ENCODE measurements at places on chromosomes 12 and 14. TPM values are rescaled to one million over a fixed set of nuclear protein-coding genes. Genes with fewer than 3 reads are reported as not detected.

CLEC1B gene
- not detected for total RNA-seq

DEGS2 gene
- not detected for total RNA-seq

CLMN gene
- total RNA-seq, result 9.0 TPM

TAC3 gene
- not detected for total RNA-seq

DMAC2L gene
- 25.4 TPM for total RNA-seq

COQ10A gene
- total RNA-seq, result 153 TPM

PRH2 gene
- total RNA-seq, result not detected

PSMC6 gene
- total RNA-seq, result 70.0 TPM

KRT82 gene
- not detected for total RNA-seq

PRB2 gene
- total RNA-seq, result not detected

RXYLT1 gene
- total RNA-seq, result 14.3 TPM

CYP46A1 gene
- total RNA-seq, result 3.0 TPM

SOAT2 gene
- total RNA-seq, result not detected

CACNA2D4 gene
- total RNA-seq, result 1.0 TPM

RNASE3 gene
- not detected for total RNA-seq

SCNN1A gene
- not detected for total RNA-seq

LRRC43 gene
- total RNA-seq, result 0.81 TPM

FGD4 gene
- 17.3 TPM for total RNA-seq

PRICKLE1 gene
- 14.4 TPM for total RNA-seq

DNA sequence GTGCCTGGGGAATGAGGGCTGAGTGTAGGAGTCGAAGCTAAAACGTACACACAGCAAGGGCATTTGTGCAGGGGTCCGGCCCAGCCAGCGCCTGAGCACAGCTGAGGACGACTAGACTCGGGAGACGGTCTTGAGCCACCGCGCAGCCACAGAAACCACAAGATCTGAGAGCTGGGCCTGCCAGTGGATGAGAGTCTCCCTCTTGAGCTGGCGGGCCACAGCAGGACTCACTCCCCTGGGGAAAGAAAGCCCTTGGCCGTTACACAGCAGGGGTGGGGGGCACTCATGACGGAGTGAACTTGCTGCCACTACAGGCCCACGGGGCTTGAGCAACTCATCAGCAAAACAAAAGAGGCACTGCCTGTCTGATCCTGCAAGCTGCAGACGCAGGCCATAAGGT is 23.0 kb downstream of the STX2 start:
- no peak for DNase-seq

DNA sequence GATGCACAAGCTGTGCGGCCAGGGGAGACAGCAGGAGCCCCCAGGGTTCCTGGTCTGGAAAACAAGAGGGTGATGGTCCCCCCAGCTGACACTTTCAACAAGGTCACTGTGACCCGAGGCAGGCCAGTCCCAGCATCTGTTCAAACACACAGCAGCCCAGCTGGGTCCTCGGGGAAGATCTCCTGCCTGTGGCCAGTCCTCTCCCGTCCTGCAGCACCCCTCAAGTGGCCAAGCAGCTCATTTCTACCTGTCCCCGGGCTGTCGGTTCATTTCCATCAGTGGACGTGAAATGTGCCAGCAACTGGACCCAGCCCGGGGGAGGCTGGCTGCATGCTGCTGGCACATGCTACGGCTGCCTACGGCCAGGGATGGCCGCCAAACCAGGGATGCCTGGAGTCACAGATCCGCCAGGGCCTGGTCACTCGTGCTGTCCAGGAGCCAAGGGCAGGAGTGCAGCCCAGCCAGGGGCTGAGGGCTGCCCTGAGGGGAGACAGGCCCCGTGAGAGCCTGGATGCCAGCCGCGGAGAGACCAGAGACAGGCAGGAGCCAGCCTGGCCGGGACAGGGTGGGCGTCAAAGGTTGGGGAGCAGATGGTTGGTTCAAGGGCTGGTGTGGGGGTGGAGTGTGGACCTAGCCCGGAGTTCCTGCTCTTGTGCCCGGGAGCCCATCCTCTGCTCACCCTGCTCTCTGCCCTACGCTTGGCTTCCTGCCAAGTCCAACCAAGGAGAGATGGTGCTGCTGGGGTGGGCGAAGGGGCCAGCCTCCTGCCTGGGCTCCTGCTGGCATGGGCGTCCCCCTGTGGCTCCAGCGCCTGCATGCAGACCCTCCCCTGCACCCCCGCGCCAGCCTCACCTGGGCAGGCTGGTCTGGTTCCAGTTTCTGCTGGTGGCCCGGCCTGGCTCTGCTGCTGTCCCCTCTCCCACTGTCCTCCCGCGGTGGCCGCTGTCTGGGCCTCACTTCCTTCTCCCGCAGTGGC is 143.8 kb downstream of the ADGRD1 start:
- peak; percentile 72 for DNase-seq

DNA sequence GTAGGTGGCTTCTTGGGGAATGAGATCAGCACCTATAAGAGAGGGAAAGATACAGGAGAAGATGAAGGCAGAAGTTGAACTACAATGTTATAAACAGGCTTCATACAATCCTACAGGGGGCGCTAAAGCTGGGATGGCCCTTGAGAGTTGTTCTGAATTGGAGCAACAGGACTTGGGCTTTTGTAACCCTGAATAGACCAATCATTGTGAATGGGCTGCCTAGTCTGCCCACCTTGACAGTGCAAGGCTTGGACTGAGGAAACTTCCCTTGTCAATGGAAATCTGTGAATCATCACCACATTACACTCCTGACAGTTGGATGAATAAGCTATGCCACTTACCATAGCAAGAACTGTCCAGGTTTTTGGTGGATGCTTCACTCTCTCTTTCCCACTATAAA is 306.1 kb downstream of the KCNC2 start:
- no peak for DNase-seq

DNA sequence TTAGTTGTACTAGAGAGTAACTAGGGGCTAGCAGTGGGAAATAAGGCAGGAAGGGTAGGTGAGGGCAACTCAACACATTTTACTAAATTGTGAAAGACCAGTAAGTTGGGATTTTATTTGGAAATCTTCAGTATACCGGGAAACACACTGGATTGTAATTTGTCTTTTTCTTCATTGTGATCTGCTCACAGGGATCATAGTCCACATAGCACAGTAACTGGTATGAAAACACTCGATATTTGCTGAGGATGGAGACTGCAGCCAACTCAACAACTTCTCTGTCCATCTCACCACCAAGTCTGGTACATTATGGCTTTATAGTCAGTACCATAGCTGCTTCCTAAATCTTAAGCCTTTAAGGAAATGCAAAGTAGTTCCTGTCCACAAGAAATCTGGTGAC is 2.5 kb downstream of the SLIRP start:
- DNase-seq, result no peak

DNA sequence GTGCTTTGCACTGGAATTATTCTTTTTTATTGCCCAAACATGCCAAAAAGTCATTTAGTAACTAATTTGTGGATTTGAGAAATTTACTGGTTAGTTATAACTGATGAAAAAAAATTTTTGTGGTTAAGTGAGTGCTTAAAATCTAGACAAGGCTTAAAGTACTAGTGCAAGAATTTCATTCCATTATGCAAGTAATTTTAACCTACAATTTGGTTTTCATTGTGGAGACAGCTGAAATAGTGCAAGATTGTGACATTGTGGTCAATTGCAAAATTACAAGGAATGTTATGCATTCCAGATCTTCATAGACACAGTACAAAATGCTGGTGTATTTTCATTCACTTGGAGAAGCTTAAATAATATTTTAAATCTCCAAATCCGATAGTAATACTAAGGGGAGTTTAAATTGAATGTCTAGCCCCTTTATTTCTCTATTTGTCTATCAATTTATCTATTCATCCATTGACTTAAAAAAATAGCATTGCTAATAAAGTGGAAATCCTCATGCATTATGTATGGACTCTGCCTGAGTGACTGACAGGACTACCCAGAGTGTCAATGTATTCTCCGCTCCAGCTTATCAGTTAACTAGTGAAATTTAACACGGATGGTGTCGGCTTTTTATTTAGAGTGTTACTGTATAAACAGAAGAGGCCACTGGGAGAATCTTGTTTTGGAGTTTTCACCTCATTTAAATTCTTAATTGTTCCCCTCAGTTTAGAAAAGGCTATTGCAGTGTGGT is 125.9 kb downstream of the ALX1 start:
- no peak for DNase-seq

- DNase-seq, result no peak
Observed at GRCh38 chr12:89309815-89310214, 42.5 kb downstream of the DUSP6 start.

DNA sequence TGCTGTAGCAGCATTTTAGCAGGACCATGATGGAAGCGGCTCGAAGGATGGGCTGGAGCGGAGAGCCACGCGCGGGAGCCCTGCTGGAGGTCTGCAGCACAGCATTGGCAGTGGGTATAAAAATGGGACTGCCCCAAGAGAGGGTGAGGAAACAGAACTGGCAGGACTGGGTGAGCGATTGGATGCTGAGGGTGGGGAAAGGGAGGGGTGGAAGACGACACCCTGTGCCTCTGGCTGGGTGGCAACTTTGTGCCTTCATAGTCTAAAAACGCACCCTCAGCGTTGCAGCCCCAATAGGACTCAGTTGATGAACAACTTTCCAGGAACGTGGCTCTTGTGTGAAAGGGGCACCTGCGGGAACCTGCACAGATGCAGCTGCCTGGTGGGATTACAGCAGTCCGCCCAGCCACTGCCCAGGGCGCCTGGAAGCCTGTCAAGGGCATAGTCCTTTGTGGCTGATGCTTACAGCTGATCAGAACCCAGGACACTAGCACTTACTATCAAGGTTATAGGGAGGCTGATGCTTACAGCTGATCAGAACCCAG is 73.0 kb downstream of the NINJ2 start:
- peak; percentile 47 for DNase-seq

- no peak for DNase-seq
Observed at GRCh38 chr12:52168019-52168717, 23.6 kb downstream of the KRT80 start.

DNA sequence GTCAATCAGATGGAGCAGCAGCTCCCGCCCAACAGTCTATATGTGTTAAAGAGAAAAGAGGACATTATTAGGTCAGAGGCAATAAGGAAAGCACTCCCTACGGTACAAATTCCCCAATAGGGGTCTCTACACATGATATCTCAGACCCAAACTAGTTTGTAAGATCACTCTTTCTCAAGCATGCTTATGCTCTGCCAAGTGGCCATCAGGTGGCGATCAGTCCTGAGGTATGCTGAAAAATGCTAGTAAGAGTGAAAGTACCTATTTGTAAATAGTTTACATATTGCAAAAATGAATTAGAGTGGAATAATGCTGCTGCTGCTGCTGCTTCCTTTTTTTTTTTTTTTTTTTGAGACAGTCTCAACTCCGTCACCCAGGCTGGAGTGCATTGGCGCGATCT is 61.0 kb downstream of the CPM start:
- DNase-seq, result no peak

GRCh38 chr12:53180931-53181645 is 363 bp upstream of the CSAD start:
- peak; percentile 84 for DNase-seq

DNA sequence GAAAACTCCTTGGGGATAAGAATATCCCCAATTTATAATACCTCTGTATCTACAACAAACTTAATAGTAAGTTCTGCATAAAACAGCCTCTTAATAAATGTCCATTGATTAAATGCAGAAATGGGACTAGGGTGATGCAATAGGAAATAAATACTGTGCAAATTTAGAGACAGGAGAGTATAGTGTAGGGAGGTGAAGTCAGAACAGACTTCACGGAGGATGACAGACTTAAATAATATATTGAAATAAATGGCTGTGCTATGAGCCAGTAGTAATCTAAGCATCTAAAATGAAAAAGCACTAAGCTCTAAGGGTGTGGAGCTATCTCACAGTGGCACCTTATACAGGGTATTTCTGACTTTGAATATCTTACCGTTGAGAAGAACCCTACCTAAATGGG is 265.3 kb downstream of the GRIN2B start:
- DNase-seq, result no peak

DNA sequence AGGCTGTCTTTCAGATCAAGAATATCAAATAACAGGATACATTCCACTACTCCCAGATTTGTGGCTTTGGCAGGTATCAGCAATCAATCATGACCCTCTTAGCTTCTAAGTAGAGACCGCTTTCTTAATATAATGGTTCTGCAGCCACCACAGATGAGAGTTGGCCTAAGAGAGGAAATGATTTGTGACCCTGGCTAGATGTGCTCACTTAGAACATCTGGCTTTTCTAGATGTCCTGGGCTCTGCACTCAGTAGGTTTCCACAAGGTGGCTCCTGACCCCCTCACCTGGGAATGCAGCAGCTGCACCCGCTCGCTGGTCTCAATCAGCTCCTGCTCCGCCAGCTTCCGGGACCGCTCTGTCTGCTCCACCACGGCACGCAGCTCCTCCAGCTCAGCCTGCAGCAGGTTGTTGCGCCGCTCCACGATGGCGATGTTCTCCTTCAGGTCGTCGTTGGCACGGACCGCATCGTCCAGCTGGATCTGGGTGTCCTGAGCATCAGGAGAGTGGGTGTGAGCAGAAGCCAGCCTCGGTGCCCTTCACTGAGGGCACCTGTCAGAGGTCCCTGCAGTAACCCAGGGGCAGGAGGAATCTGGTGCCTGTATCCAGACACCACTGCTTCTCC is 8.9 kb downstream of the CMTM5 start:
- DNase-seq, result no peak

- DNase-seq, result no peak
Observed at GRCh38 chr12:31308116-31308515, 17.8 kb downstream of the SINHCAF start.

GRCh38 chr14:97282210-97283004 is 485.2 kb downstream of the VRK1 start:
- no peak for DNase-seq

GRCh38 chr14:95292660-95293425 is 26.9 kb downstream of the CLMN start:
- DNase-seq, result no peak

GRCh38 chr14:45134051-45134958 is at the start of gene FKBP3:
Gene FKBP3, minus strand, starts transcription at chr14:45134481. Its CDS starts 25 bp downstream, at chr14:45134456.
- DNase-seq, result peak; percentile 97

GRCh38 chr14:89378119-89378518 is 38.9 kb downstream of the FOXN3 start:
- no peak for DNase-seq

GRCh38 chr12:59637692-59638070 is 41.9 kb downstream of the SLC16A7 start:
- no peak for DNase-seq

GRCh38 chr14:100899884-100900771 is 3.4 kb downstream of the RTL1 start:
- peak; percentile 39 for DNase-seq

- no peak for DNase-seq
Observed at GRCh38 chr12:118463677-118464076, 87.3 kb downstream of the SUDS3 start.

GRCh38 chr14:51845811-51846210 is 14.6 kb upstream of the GNG2 start:
- DNase-seq, result no peak

DNA sequence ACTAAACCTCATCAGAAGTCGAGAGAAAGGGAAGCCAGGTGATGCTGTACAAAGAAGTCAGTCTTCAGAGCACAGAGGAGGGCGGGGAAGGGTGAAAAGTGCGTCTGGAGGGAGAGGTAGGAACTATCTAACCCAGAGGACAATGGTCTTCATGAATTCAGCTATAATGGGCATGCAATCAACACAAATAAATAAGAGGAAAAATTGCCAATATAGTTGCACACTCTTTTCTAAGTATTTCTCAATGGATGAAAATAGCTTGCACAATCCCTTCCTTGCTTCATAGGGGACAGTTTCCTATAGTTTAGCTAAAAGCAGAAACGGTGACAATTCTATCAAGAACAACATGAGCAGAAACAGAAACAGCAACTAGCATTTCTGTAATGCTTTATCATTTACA is 931.2 kb downstream of the AACS start:
- DNase-seq, result no peak

- DNase-seq, result peak; percentile 45
Observed at GRCh38 chr12:53380794-53381730, 1.1 kb downstream of the SP1 start.

- no peak for DNase-seq
Observed at GRCh38 chr12:19239616-19240234, 110.2 kb downstream of the PLEKHA5 start.
